ENCODE measurements at places on chromosomes 4 and X.

DNA sequence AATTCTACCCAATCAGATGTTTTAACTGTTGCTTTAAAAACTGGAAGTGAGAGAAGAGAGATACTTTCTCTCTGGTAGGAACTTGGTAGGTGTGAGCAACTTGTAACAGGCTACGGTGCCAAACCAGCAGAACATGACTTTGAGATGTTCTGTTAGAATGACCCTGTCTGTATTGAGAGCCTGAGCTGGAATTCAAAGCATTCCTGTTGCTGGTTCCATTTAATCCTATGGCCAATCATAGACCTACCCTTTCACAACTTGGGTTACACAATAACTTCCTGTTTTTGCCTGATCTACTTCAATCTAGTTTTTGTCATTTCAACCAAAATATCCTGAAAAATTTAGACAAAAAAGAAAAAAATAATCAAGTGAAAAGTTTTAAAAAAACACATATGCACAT is 1.7 kb upstream of the PRRG1 start:
- DNase-seq, result no peak

- DNase-seq, result no peak
These were observed at the start of gene DDIT4L for GRCh38 chr4:100189820-100190642. Gene DDIT4L, minus strand, starts transcription at chr4:100190468. Its CDS starts 485 bp downstream, at chr4:100189983.

- DNase-seq, result no peak
These were observed 121.8 kb downstream of the PTTG2 start for GRCh38 chr4:38082021-38082420.

GRCh38 chrX:2500803-2501558 is at the start of the genes DHRSX and ZBED1:
Gene DHRSX, minus strand, starts transcription at chrX:2500976. Its CDS starts 51 bp downstream, at chrX:2500925.
Gene ZBED1, minus strand, starts transcription at chrX:2500976. Its CDS starts 10,257 bp downstream, at chrX:2490719.
- DNase-seq, result no peak

DNA sequence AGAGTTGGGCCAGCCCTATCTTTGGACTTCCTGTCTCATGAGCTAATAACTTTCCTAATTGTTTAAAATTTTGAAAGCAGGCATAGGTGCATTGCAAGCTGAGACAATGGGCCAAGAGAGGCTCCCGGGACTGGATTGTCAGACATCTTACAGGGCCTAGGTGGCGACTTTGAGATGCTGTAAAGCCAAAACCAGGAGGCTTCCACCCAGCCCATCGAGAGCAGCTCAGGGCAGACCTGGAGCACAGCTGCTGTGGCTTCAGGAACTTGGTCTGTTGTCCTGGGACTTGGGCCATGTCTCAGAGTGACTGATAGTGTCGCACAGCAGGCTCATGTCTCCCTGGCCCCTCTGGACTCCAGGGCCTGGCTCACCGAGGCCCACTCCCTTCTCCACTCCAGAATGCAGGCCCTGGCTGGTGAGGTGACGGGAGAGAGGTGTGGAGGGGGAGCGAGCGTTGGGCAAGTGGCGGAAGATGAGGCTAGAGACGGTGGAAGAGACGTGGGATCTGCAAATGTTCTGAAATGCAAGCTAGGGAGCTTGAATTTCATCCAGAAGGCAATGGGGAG is 24.1 kb upstream of the MTM1 start:
- DNase-seq, result no peak

- no peak for DNase-seq
These were observed 47.6 kb downstream of the HOPX start for GRCh38 chr4:56633486-56633885.

DNA sequence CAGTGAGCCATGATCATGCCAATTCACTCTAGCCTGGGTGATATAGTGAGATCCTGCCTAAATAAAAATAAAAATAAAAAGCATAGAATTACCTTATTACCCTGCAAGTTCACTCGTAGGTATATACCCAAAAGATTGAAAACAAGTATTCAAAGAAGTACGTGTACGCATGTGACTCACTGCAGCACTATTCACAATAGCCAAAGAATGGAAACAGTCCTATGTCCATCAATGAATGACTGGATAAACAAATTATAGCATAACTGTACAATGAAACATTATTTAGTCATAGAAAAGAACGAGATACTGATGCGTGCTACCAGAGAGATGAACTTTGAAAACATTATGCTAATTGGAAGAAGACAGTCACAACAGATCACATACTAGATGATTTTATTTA is 204.6 kb upstream of the DIAPH2 start:
- no peak for DNase-seq

GRCh38 chr4:126468144-126468543 is 1153.4 kb downstream of the FAT4 start:
- no peak for DNase-seq

GRCh38 chr4:152162331-152162697 is 373.6 kb downstream of the FBXW7 start:
- DNase-seq, result no peak
